B cell (primary cell): ENCODE measurements at places on chromosomes 7 and 10. TPM values are rescaled to one million over a fixed set of nuclear protein-coding genes. Genes with fewer than 3 reads are reported as not detected.
A peak's percentile ranks its signal among the peaks of the same experiment; 100 is the strongest.

- peaks cover 3% of the 10 kb centered on the region for H3K36me3 ChIP-seq
- no peaks in the 10 kb centered on the region for H3K27me3 ChIP-seq
- H3K4me3 ChIP-seq, result no peak overlapping the region
- no peak for DNase-seq
Observed at GRCh38 chr7:92626281-92626809, 36.2 kb upstream of the FAM133B start.

GRCh38 chr10:74912682-74913081, 86.3 kb downstream of the KAT6B start:
- peaks cover 2% of the 10 kb centered on the region for H3K36me3 ChIP-seq
- DNase-seq, result no peak
- H3K27ac ChIP-seq, result no peak overlapping the region
- H3K27me3 ChIP-seq, result no peaks in the 10 kb centered on the region

GRCh38 chr7:157922576-157922975, 585.8 kb downstream of the DNAJB6 start:
- no peak for DNase-seq
- no peaks in the 10 kb centered on the region for H3K36me3 ChIP-seq
- H3K4me1 ChIP-seq, result no peaks in the 10 kb centered on the region
- H3K4me3 ChIP-seq, result no peak overlapping the region

DNA sequence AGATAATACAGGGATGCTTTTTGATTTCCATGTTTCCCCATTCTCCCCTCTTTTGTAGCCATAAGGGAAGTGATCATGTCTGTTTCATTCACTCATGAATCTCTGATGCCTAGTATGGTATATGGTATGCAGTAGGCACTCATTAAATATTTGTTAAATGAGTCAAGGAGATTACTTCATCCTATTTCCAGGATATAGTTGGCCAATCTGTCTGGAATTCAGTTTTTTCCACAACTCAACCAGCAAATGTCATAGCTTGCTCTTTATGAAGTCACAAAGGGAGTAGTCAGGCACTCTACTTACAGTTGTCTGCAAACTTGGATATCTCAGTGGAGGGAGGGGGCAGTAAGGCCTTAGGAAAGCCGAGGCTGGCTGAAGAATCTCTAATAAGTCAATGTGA, 853.6 kb downstream of the LRMDA start:
- no peaks in the 10 kb centered on the region for H3K27me3 ChIP-seq
- H3K36me3 ChIP-seq, result no peaks in the 10 kb centered on the region
- no peaks in the 10 kb centered on the region for H3K4me1 ChIP-seq
- no peak overlapping the region for H3K4me3 ChIP-seq
- H3K27ac ChIP-seq, result no peak overlapping the region

DNA sequence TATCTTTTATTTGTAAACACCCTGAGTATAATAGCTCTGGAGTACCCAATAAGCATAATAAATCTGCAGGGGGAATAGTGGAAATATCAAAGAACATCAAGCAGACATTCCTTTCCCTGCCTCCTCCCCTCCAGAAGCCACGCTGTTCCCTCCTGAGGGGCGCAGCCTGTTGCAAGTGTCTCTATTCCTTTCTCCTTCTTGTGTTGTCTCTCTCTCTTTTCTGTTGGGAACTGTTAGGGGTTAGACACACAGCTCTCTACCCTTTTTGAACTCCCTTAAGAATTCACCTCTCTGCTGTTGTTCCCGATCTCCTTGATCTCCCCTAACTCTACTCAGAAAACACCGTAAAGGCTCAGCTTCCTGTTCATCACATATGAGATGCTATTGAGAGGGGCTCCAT, 178.0 kb upstream of the FZD1 start:
- DNase-seq, result no peak
- H3K36me3 ChIP-seq, result no peaks in the 10 kb centered on the region
- no peak overlapping the region for H3K27ac ChIP-seq
- peaks cover 4% of the 10 kb centered on the region for H3K4me1 ChIP-seq

- H3K27me3 ChIP-seq, result no peaks in the 10 kb centered on the region
- H3K4me3 ChIP-seq, result no peak overlapping the region
- H3K36me3 ChIP-seq, result no peaks in the 10 kb centered on the region
- no peak for DNase-seq
Observed at GRCh38 chr10:70984986-70985722, 96.8 kb upstream of the PCBD1 start.

- DNase-seq, result no peak
- no peak overlapping the region for H3K27ac ChIP-seq
- no peaks in the 10 kb centered on the region for H3K4me1 ChIP-seq
- no peaks in the 10 kb centered on the region for H3K36me3 ChIP-seq
- H3K27me3 ChIP-seq, result no peaks in the 10 kb centered on the region
Observed at GRCh38 chr10:76172020-76172419, 740.6 kb downstream of the LRMDA start.

DNA sequence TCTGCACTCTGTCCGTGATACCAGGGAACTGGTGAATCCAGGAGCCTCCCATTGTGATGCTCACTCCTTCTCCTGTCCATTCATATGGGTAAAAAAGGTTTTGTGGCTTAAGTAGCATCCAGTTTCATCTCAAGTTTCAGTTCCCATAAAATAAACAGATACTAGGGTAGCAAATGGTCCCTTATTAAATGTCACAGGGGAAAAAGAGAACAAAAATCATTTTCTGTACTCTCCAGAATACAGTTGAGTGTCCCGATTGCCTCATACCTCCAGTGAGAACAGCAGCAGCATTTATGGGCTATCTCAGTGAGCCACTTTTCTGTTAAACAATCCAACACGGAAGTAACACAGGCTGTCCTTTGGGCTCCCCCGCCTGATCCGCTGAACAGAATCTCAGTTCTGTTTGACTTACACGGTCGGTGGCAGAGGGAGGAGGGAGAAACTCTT, 179.6 kb downstream of the CELF2 start:
- no peaks in the 10 kb centered on the region for H3K27me3 ChIP-seq
- H3K4me3 ChIP-seq, result no peak overlapping the region

DNA sequence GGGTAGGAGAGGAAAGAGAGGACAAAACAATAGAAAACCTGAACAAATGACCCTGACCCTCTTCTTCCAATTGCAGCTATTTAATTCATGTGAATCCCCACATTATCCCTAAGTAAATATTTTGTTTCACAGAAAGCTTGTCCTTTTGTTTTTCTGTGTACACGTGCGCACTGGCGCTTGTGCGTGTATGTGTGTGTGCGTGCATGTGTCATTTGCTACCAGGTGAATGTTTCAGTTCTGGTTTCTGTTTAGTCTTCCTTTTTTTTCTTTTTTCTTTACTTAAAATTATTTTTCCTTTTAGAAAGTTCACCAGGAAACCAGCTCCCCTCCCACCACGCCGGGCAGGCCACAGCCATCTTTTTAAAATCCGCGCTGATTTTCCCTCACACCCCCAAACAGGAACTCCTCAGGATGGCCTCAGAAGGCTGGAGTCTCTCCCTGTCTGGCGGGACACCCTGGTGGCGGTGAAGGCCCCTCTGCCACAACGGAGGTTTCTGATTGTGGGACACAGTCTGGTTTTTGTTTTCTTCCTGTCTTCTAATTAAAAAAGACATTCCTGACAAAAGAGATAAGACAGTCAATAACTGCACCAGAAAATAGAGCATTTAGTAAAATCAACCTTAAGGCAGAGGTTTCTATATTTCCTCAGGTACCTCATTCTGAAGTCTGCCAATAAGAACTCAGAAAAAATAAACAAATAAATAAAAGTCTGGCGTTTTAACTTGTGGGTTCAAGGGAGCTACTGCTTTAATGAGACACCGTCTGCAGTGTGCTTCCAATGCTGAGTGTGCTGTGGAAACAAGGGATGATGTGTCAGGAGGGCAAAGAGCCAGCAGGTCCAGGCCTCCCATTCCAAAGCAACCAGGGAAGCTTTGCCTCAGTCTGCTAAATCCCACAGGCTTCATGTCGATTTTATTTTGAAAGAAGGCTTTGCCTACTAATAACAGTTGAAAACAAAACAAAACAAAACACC, 17.4 kb downstream of the IRF5 start:
- H3K4me1 ChIP-seq, result peaks cover 21% of the 10 kb centered on the region
- no peaks in the 10 kb centered on the region for H3K27me3 ChIP-seq
- H3K4me3 ChIP-seq, result peak overlapping the region; percentile 56
- DNase-seq, result peak; percentile 82

GRCh38 chr10:62063795-62064472, 162.4 kb downstream of the ARID5B start:
- peaks cover 77% of the 10 kb centered on the region for H3K36me3 ChIP-seq
- H3K4me3 ChIP-seq, result no peak overlapping the region
- no peak for DNase-seq
- no peaks in the 10 kb centered on the region for H3K27me3 ChIP-seq
- H3K27ac ChIP-seq, result peak overlapping the region; percentile 19

GRCh38 chr7:47537716-47538675, 43.9 kb downstream of the TNS3 start:
- peaks cover 10% of the 10 kb centered on the region for H3K4me1 ChIP-seq
- H3K36me3 ChIP-seq, result no peaks in the 10 kb centered on the region
- H3K27me3 ChIP-seq, result peaks cover 13% of the 10 kb centered on the region

- no peaks in the 10 kb centered on the region for H3K27me3 ChIP-seq
- no peak for DNase-seq
- H3K36me3 ChIP-seq, result no peaks in the 10 kb centered on the region
- H3K27ac ChIP-seq, result no peak overlapping the region
- no peak overlapping the region for H3K4me3 ChIP-seq
Observed at GRCh38 chr10:47145290-47145934, 154.6 kb upstream of the GDF10 start.

DNA sequence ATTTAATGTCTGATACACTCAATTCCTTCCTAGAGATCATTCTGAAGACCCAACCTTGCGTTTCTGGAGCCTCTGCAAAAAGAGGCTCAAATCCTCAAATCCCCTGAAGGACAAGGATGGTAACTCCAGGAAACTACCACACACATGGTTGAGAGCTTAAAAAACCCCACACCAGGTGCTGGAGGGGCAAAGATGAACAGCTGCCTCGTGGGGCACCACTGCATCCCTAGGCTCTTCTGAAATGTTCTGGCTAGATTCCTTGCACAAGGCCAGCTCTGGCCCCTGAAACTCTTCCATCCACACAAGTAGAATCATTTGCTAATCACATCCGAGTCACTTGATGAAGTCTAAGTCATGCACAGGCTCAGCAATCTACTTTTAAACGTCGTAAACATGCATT, 286.6 kb downstream of the ELMO1 start:
- peaks cover 4% of the 10 kb centered on the region for H3K36me3 ChIP-seq
- no peaks in the 10 kb centered on the region for H3K4me1 ChIP-seq
- no peak for DNase-seq
- no peak overlapping the region for H3K4me3 ChIP-seq

GRCh38 chr7:50264908-50265307, 39.6 kb upstream of the IKZF1 start:
- no peaks in the 10 kb centered on the region for H3K36me3 ChIP-seq
- H3K4me1 ChIP-seq, result peaks cover 81% of the 10 kb centered on the region
- DNase-seq, result peak; percentile 8
- no peaks in the 10 kb centered on the region for H3K27me3 ChIP-seq

DNA sequence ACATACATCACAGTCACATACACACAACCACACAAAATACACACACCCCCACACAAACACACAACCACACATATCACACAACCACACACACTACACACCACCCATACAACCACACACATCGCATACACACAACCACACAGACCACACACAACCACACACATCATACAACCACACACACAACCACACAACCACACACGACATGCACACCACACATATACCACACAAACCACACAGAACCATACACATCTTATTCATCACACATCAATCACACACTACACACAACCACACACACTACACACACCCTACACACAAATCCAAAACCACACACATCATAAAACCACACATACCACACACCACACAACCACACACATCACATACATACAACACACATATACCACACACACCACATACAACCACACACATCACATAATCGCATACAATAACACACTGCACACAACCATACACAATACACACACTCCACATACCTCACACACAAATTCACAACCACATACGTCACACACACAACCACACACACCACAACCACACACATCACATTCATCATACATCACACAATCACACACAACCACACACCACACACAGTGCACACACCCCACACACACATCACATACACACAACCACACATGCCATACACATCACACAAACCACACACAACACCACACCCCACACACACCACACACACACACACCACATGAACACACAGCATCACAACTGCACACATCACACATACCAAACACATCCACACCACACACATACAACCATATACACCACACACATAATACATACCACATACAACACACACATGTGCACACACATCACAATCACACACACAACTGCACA, 30.4 kb downstream of the GPRIN2 start:
- no peak overlapping the region for H3K27ac ChIP-seq
- H3K27me3 ChIP-seq, result no peaks in the 10 kb centered on the region
- H3K4me1 ChIP-seq, result no peaks in the 10 kb centered on the region

DNA sequence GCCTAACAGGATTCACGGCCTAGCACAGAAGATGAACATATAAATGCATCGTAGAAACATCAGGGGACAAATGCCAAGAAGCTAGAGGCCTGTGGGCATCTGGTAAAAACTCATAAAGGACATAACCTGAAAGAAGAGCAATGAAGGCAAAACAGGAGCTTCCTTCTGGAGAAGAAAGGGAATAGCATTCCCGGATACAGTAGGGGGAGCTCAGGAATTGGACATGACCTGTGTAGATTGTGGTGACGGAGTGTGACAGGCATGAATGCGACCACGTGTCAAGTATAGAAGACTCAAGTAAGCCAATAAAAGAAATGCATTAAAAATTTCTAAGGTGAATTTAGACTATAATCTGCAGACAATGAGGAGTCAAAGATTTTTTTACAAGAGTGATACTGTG, 270.1 kb downstream of the AGMO start:
- no peaks in the 10 kb centered on the region for H3K36me3 ChIP-seq
- DNase-seq, result no peak
- H3K27me3 ChIP-seq, result no peaks in the 10 kb centered on the region
- H3K27ac ChIP-seq, result no peak overlapping the region
- no peak overlapping the region for H3K4me3 ChIP-seq

DNA sequence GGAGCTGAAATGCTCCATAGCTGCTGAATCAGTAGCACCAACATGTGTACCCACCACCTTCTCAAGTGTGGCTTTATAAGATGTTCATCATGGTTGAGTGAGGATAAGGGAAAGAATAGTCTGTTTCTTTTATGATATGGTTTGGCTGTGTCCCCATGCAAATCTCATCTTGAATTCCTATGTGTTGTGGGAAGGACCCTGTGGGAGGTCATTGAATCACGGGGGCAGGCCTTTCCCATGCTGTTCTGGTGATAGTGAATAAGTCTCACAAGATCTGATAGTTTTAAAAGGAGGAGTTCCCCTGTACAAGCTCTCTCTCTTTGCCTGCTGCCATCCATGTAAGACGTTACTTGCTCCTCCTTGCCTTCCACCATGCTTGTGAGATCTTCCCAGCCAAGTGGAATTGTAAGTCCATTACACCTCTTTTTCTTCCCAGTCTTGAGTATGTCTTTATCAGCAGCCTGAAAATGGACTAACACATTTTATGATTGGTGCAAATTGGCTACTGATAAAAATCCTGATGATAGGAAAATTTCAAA, 799.9 kb downstream of the TNS3 start:
- H3K4me3 ChIP-seq, result no peak overlapping the region
- H3K27me3 ChIP-seq, result no peaks in the 10 kb centered on the region
- no peaks in the 10 kb centered on the region for H3K36me3 ChIP-seq
- no peak for DNase-seq

The SEC31B gene
- polyA plus RNA-seq, result 45.7 and 62.7 TPM in 2 replicates

The ABCB4 gene
- 16.6 and 27.5 TPM in 2 replicates for polyA plus RNA-seq
